ENCODE measurements at places on chromosomes 6 and 20. TPM values are rescaled to one million over a fixed set of nuclear protein-coding genes. Genes with fewer than 3 reads are reported as not detected.

GRCh38 chr6:150149146-150149545 lies 6.3 kb downstream of the PPP1R14C start:
- peak; percentile 27 for DNase-seq
- no peaks in the 10 kb centered on the region for H3K4me1 ChIP-seq
- H3K27me3 ChIP-seq = peaks cover 91% of the 10 kb centered on the region
- H3K36me3 ChIP-seq = no peaks in the 10 kb centered on the region

- H3K4me3 ChIP-seq = no peak overlapping the region
- no peak for DNase-seq
- H3K27ac ChIP-seq = no peak overlapping the region
- no peaks in the 10 kb centered on the region for H3K27me3 ChIP-seq
- H3K4me1 ChIP-seq = no peaks in the 10 kb centered on the region
Measured at GRCh38 chr6:157298216-157298724, 25.0 kb downstream of the TMEM242 start.

DNA sequence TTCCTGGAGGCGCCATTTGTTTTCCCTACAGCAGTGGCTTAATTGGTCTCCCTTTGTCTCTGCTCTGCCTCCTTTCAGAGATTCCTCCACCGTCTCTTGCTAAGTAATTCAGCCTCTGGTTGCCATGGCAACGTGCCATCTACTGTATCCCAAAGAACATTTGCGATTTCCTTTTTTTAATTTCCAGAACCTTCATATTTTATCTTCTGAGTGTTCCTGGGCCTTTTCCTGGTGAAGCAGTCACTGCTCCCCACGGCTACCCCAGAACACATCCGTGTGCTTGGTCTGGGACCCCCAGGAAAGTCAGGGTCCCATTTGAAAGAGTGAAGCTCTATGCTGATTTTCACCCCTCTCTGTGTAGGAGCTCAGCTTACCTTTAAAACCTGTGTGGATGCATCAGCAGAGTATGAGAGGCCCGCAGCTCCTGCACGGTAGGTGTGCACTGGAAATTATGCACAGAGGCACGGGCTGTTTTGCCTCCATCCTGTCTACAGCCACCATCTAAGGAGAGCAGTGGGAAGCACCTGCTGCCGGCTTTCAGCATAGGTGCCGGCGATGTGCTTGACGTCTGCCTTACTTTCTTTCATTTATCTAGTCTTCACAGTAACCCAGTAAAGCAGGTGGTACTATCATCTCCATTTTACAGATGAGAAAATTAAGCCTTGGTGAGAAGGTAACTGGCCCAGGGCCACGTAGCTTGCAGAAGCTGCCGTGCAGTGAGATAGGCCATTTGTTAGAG lies 122.8 kb downstream of the SYCP2 start:
- no peaks in the 10 kb centered on the region for H3K36me3 ChIP-seq
- H3K4me3 ChIP-seq = no peak overlapping the region

DNA sequence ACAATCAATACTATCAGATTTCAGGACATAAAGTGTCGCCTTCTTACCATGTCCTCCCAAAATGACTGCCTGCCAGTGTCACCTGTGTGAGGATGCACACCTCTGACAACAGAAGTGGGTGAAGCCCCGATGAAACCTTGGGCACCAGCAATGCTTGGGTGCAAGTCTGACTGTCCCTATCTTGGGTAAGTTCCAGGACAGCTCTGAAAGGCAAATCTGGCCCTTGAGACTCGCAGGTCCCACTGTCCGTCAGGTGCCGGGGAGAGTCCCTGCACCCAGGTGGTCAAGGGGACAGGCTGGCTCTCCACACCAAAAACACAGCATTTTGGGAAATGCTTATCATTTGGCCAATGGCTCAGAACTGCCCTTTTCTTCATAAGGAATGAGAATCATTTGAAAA lies 43.3 kb downstream of the EZR start:
- H3K4me3 ChIP-seq = no peak overlapping the region
- no peaks in the 10 kb centered on the region for H3K36me3 ChIP-seq
- DNase-seq = no peak
- no peaks in the 10 kb centered on the region for H3K27me3 ChIP-seq
- H3K4me1 ChIP-seq = no peaks in the 10 kb centered on the region

DNA sequence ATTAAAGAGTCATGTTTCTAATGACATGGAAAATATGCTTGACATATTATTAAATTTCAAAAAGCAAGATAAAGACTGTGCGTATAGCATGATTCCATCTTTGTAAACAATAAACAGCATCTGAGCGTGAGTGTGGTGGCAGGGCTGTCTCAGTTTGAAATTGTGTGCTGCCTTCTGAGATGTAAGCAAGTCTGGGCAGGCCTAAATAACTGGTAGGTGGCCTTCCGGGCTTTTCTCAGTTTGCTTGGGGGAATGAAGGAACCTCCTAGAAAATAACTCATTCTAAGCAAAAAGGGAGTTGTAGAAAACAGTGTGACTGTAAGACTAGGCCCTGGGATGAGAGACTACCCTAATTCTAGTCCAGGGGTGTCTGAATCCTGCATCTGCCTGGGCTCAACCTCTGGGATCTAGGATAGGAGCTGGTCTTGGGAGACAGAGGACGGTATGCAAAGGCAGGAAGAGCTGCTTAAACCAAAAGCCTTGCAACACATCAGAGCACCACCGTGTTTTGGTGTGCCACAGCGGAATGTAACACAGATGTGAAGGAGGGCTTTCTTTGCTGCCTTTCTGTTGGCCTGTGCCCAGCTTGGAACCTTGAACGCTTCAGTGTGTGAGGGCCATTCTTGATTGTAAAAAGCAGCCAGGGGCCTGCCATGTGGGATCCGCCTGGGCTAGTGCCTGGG lies 63.5 kb upstream of the L3MBTL3 start:
- H3K36me3 ChIP-seq = no peaks in the 10 kb centered on the region
- H3K4me1 ChIP-seq = no peaks in the 10 kb centered on the region
- H3K27me3 ChIP-seq = no peaks in the 10 kb centered on the region
- H3K27ac ChIP-seq = no peak overlapping the region
- H3K4me3 ChIP-seq = no peak overlapping the region

GRCh38 chr20:58705208-58705926 lies 12.8 kb downstream of the NPEPL1 start:
- no peaks in the 10 kb centered on the region for H3K4me1 ChIP-seq
- no peak overlapping the region for H3K4me3 ChIP-seq
- H3K36me3 ChIP-seq = peaks cover 11% of the 10 kb centered on the region
- no peak overlapping the region for H3K27ac ChIP-seq
- no peaks in the 10 kb centered on the region for H3K27me3 ChIP-seq

GRCh38 chr6:117481278-117481925 lies 1.1 kb upstream of the DCBLD1 start:
- H3K27me3 ChIP-seq = peaks cover 59% of the 10 kb centered on the region
- no peak overlapping the region for H3K27ac ChIP-seq
- no peaks in the 10 kb centered on the region for H3K36me3 ChIP-seq
- DNase-seq = peak; percentile 28

DNA sequence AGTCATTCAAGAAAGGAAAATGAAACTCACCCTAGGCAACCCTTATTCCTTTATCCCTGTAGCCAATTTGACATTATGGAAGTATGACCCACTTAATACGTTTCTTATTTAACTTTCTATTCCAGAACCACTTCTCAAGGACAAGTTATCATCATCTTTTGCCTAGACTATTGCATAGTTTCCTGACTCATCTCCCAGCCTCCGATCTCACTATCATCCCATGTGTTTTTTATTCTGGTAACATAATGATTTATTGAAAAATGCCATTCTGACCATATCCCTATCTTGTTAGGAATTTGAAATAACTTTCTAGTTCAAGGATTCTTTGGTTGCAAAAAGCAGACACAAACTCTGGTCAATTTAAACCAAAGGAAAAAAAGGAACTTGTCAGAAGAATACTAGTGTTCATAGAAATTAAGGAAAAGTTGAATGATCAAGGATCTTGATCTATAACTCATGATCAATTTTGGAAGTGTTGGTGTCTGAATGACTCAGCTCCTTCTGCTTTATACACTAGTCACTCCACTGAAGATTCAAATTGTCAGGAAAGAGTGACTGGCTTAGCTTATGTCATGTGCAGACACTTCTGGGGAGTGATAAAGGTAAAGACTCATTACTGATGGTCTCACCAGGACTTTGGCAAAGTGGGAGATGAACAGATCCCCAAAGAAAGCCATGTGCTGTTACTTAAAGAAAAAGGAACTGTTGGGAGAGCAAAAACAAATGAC lies 8.5 kb upstream of the TINAG start:
- no peak overlapping the region for H3K27ac ChIP-seq
- H3K27me3 ChIP-seq = no peaks in the 10 kb centered on the region
- no peaks in the 10 kb centered on the region for H3K36me3 ChIP-seq
- H3K4me1 ChIP-seq = no peaks in the 10 kb centered on the region
- no peak for DNase-seq

DNA sequence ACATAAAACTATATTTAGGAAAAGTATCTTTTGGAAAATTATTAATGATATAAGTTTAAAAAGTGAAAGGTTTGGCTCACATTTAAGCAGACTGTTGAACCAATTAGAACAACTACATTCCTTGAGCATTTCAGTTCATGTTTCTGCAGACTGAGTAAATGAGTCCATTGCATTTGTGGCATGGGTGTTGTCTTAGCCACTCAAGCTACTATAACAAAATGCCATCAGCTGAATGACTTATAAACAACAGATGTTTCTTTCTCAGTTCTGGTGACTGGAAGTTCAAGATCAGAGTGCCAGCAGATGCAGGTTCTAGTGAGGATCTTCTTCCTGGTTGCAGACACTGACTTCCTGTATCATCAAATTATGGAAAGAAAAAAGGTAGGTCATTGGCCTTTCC lies 67.1 kb upstream of the SLC2A12 start:
- H3K36me3 ChIP-seq = no peaks in the 10 kb centered on the region
- H3K27me3 ChIP-seq = no peaks in the 10 kb centered on the region
- no peak overlapping the region for H3K27ac ChIP-seq
- H3K4me1 ChIP-seq = peaks cover 4% of the 10 kb centered on the region
- DNase-seq = no peak
- H3K4me3 ChIP-seq = no peak overlapping the region

DNA sequence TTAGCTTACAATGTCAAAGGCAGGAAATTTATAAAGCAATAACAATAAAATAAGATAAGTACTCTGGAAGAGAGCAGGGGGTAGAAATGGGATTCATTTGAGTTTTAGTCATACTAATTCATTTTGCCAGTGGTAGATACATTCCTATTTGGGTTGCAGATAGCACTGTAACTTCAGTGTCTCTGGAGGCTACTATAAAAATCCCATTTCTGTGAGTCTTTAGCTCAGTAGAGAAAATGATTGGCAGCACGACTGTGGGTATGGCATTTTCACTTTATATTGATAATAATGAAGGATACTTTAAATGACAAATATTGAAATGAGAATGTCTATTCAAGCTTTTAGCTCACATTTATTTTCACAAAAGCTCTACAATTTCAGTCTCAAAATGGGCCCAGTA lies 93.6 kb downstream of the FHL5 start:
- H3K4me3 ChIP-seq = no peak overlapping the region
- H3K36me3 ChIP-seq = no peaks in the 10 kb centered on the region
- DNase-seq = no peak
- H3K27me3 ChIP-seq = no peaks in the 10 kb centered on the region

DNA sequence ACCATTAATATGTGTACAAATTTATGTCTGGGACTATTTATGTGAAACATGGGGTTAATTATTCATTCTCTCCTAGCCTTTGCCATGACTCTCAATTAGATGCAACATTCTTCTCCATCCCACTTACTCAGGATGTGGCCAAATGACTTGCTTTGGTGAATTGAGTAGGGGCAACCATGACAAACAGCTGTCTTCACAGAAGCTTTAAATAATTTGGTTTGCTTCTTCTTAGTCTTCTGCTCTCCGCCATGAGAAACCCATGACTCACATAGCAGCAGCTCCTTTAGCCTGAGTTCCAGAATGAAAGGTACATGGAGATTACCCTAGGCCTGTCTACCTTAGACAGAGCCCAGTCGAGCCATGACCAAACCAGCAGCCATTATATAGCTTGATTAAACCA lies 74.7 kb downstream of the FRK start:
- no peaks in the 10 kb centered on the region for H3K4me1 ChIP-seq
- no peaks in the 10 kb centered on the region for H3K36me3 ChIP-seq
- no peak overlapping the region for H3K27ac ChIP-seq
- H3K4me3 ChIP-seq = no peak overlapping the region

DNA sequence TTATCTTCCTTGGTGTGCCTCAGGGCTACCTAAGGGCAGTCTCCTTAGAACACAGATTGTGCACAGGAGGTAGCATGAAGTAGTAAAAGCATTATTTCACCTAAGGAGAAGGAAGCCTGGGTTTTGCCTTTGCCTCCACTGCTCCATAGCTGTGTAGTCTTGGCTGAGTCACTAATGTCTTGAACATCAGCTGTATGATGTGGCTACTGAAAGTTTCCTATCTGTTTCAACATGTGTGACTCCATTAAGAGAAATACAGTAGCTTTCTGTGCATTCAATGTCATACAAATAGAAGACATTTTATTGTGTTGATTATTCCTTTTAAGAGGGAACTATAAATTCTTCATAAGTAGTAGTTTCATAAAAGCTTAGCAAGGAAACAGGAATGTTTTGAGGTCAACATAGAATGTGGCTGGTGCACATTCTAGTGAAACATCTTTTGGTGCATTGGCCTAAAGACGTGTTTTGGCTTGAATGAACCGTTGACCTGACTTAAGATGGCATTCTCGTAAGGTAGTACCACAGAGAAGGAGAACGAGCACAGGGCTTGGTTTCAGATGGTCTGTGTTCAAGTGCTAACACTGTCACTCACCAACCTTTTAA lies 70.6 kb downstream of the CTNNBL1 start:
- H3K27me3 ChIP-seq = no peaks in the 10 kb centered on the region
- no peak for DNase-seq
- H3K4me1 ChIP-seq = peaks cover 14% of the 10 kb centered on the region
- H3K27ac ChIP-seq = no peak overlapping the region
- H3K4me3 ChIP-seq = no peak overlapping the region

DNA sequence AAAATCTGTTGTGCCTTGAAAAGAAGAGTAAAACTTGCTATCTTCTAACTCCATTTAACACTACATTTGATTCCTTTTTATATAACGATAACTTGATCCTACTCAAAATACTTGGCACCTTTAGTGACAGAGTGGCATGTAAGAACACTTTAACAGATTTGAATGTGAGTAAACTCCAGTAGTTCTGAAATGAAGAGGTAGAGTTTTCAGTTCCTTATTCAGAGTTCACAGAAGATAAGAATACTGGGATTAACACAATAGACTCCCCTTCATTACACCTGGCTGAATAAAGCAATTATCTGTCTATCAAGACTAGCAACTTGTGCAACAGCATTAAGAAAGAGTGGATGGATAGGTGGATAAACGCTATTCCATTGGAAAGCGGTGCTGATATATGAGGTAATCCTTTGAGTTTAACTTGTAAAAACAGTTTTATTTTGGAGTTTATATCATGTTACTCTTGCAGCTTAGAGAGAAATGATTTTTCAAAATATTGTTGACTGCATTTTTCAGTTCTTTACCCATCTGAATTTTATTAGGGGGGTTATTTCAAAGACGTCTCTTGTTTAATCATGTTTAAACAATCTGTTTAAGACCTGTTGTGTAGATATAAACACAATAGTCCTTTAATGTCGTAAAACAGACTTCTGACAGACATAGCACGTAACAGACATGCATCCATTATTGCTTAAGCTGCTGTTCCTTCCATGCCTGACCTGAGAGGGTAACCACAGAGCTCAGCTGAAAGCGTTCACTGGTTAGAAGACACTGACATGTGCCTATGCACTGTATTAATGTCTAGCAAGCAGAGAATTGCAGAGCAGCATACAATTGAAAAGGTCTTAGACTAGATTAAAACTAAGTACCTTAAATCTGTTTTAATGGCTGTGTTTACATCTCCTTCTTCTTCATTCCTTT lies 102.4 kb upstream of the SUPT3H start:
- H3K36me3 ChIP-seq = no peaks in the 10 kb centered on the region
- no peak overlapping the region for H3K27ac ChIP-seq
- no peaks in the 10 kb centered on the region for H3K27me3 ChIP-seq
- no peak overlapping the region for H3K4me3 ChIP-seq

The EDN1 gene
- 2.9 TPM for total RNA-seq

The MATN4 gene
- 0.06 TPM for total RNA-seq

The WFDC12 gene
- not detected for total RNA-seq

The PRSS16 gene
- total RNA-seq = 4.3 TPM
